ENCODE measurements at places on chromosomes 2 and 18.

- DNase-seq, result no peak
Observed at GRCh38 chr2:239693761-239694415, 293.1 kb upstream of the HDAC4 start.

GRCh38 chr2:224151161-224151560 is 112.1 kb upstream of the SERPINE2 start:
- no peak for DNase-seq

DNA sequence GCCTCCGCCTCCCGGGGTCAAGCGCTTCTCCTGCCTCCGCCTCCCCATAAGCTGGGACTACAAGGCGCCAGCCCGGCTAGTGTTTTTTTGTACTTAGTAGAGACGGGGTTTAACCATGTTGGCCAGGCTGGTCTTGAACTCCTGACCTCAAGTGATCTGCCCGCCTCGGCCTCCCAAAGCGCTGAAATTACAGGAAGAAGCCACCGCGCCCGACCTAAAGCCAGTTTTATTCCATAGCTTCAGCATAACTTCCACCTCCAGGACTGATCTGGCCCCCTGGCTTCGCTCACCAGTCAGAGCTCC is 783 bp upstream of the TXNL4A start:
- DNase-seq, result no peak

GRCh38 chr2:112630268-112630667 is 15.5 kb upstream of the SLC20A1 start:
- DNase-seq, result no peak

GRCh38 chr2:188600536-188601210 is 309.0 kb downstream of the GULP1 start:
- no peak for DNase-seq

- no peak for DNase-seq
Observed at GRCh38 chr2:103451283-103451682, 689.5 kb downstream of the TMEM182 start.

DNA sequence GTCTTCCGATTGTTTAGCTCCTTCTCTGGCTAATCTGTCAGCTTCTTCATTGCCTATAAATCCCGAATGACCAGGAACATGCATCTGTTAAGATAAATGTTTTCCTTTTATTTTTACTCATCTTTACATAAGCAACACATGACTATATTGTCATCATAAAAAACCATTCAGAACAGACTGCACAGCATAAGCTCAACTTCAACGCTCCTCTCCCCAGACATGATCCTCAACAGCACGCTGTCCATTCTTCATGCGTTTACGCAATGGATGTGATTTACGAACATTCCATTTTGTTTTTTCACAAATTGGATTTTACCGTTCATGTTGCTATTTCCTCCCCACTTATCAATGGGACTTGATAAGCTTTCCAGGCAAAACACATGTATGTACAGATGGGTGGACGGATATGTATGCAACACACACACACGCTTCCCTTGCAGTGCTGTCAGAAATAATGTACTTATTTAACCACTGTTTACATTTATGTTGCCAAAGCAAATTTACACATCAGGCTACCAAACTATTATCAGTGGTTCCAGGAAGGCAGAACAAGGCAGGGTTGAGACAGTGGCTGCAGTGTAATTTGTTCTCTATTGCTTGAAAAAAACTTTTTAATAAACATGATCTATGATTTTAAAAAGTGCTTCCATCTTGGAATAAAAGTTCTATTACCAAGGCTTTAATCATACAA is 12.2 kb downstream of the RNASEH1 start:
- no peak for DNase-seq

DNA sequence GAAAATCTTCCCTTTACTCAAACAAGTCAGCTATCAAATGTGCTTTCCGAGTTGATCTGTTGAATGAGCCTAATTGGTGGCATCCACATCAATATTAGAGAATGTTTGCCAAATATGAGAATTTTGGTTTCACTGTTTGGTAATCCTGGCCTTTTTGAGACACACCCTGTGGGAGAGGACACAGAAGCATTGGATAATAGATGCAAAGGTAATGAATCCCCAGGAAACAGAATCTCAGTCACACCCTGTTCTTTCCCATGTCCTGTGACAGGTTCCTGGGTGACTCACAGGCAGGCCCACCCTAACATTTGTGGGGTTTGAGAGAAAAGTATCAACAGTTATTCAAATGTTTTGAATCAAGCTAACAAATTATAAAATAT is 99.8 kb upstream of the PELI1 start:
- no peak for DNase-seq

DNA sequence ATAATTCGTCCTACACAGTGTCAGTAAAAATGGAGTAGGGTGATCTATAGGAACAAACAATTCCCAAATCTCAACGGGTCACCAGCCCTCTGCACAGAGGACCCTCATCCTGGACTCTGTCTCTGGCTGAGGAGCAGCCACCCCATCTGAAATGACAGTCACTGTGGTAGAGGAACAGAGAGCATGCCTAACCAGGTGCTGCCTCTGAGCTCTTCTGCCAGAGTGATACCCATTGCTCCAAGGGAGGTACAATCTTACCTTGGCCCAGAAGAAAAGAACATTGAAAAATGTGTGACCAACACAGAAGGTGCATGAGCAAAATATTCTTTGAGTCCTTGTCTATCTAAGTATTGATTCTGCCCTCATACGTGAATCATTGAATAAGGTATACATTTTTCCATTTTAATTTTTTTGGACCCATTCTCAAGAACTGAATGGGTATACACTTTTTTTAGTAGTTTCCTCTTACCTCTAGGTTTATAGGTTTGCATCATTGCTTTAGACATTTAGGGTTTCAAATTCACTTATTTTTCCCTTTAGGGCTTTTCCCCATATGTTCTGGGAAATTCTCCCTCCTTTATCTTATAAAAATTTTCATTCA is 8.7 kb downstream of the SP140 start:
- no peak for DNase-seq

DNA sequence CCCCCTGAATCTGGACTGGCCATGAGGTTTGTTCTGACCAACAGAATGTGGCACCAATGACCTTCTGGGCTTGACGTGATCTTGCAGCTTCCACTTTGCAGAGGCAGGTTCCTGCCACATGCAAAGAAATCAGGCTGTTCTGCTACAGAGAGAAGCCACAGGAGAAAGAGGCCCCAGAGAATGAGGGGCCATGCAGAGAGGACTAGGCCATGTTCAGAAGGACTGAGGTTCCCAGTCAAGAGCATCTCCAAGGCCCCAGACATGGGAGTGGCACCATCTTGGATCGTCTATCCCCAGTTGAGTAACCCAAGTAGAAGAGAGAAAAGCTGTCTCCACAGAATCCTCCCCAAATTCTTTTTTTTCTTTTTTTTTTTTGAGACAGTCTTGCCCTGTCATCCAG is 131.1 kb downstream of the ZBTB7C start:
- no peak for DNase-seq

DNA sequence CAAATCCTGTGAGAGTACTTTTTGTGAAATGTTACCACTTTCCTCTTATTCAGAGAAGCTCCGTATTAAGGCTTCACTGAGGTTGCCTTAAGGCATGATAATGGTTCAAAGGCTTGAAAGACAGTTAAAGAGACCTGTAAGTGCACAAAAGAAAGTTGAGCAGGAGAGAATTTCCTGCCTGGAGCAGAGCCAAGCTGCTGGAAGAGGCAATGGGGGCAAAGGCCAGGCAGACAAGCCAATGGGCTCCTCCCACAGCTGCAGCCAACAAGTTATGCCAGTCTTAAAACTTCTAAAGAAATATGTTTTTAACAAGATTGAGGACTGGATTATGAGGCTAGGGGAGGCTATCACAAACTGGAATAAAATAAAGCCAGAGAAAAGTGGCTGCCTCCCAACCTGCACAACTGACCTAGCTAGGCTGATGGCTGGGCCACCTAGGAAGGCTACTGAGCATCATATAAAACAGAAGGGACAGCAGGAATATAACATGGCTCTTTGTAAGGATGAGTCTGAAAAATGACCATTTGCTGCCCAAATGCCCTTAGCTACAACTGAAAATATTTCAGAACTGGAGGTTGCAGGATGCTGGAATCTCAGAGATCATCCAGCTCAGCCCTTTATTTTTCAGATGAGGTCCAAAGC is 2.1 kb downstream of the IL1B start:
- no peak for DNase-seq

DNA sequence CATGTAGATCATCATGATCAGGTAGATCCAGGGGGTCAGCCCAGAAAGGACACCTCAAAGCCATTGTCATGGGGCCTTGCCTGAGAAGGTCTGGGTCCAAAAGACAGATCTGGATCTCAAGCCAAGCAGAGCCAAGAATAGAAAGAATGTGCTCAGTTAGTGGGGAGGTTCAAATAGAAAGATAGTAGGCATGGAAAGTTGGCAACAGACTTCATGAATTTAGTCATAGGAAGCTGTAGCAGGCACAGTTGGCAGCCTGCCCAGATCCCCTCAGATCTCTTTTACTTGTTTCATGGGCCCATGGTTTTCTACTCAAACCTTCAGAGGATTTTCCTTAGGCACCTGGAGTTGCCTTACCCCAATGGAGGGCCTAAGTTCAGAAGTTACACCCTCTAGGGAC is 767.0 kb downstream of the SLC4A3 start:
- DNase-seq, result no peak

DNA sequence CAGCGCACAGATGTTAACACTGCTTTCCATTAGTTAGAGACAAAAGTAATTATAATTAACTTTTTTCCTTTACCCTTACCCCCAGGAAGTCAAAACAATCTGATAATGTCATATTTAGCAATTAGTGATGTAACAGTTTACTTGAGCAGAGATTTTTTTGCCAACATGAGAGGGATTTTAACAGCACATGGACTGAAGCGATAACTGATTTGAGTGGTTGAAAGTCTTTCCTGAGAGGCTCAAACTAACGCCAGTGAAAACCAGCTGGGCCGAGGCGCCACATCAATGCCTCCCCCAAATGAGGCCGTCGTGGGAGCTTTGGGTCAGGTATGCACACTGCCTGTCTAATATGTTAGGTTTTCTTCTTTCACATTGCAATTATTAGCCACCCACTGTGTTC is 469.9 kb upstream of the SMIM21 start:
- no peak for DNase-seq

DNA sequence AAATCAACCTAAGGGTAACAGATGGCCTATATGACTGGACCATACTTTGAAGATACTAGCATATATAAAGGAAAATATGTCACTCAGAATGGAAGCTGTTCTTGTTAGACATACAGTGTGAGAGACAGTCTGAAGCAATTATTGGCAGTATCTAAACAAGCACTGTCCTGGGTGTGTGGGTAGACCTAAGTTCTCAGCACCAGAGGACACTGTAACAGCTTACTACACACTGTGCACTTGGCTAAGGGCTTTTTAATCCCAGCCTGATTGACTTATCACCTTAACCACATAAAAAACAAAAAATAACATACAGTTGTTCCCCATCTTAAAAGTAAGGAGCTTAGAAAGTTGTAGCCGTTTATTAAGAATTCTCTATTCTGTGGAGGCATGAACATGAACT is 1066.1 kb upstream of the FANCL start:
- DNase-seq, result no peak

DNA sequence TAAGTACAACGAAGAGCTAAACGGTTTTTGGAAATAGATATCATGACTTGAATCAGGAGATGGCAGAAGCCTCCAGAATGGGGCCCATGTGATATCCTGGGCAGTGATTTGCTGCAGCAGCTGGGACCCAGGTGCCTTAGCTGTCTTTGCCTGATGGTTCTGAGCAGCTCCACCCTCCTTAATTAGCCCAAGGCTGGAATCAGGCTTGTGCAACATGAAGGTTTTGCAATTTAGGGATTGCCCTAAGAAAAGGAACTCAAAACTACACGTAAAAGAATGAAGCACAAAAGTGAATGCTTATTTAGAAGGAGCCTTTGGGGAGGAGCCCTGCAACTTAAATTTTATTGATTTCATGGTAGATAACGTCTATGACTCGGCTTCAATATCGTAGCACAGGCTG is 17.3 kb upstream of the CNDP2 start:
- DNase-seq, result no peak

- DNase-seq, result no peak
Observed at GRCh38 chr2:124563426-124563825, 538.3 kb downstream of the CNTNAP5 start.

GRCh38 chr2:85800586-85800985 is 46.8 kb downstream of the ATOH8 start:
- DNase-seq, result no peak

- no peak for DNase-seq
Observed at GRCh38 chr18:73235491-73235890, 367.7 kb upstream of the NETO1 start.

- peak; percentile 10 for DNase-seq
Observed at GRCh38 chr2:73896362-73897239, 3.8 kb downstream of the ACTG2 start.

DNA sequence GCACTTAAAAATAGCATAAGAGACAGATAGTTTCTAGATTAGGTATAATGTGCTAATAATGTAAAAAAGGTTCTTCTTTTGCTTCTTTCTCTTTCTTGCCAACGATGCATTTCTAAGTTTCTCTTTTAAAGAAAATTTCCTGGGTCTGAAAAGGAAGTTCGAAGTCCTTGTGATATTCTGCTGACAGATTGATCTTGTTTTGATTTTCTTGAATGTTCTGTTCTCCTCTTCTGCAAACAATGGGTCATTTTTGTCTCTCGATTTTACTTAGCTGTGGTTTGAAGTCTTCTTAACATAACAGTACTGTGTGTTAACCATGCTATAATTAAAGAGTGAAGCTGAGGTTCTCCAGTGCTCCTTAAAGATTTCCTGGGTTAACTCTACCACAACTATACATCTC is 61.1 kb upstream of the ACYP2 start:
- no peak for DNase-seq

GRCh38 chr2:66362701-66363100 is 72.2 kb upstream of the MEIS1 start:
- no peak for DNase-seq

DNA sequence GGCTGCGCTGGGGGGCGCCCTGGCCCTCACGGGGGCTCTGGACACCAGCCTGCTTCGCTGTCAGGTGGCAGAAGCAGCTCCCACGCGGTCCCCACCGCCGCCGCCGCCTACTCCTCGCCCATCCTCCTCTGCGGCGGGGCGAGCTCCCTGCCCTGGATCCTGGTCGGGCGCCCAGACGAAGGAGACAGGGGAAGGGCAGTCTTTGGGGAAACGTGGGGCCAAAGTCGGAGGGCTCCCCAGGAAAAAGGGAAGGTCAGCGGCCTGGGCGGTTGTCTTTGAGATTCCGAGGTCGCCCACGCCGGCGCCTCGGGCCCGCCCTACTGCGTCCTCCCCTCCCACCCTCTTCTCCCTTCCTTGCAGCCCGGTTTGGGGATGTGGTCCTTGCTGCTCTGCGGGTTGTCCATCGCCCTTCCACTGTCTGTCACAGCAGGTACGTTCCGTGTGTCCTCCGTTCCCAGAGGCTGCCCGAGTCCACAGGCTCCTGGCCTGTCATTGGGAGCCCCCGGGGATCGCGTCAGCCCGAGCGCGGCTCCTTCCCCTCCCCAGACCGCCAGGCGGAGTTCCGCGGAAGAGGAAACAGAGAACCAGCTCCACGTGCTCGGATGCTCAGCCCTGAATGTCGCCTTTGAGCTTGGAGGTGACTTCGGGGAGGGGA is 800 bp downstream of the IL1RL2 start:
- no peak for DNase-seq

- DNase-seq, result no peak
Observed at GRCh38 chr2:2837746-2838547, 506.9 kb upstream of the MYT1L start.
